Lower lobe of right lung (tissue), 2 donors: ENCODE measurements at places on chromosomes 7 and 10. TPM values are rescaled to one million over a fixed set of nuclear protein-coding genes. Genes with fewer than 3 reads are reported as not detected.

Gene MYL10
- total RNA-seq, result not detected

Gene ECHDC3
- 29.5 TPM for total RNA-seq

Gene SPDYE2
- total RNA-seq, result not detected

Gene ASB13
- 27.6 TPM for total RNA-seq

Gene TRPV5
- not detected for total RNA-seq

Gene SLK
- total RNA-seq, result 45.5 TPM

Gene OR2F1
- not detected for total RNA-seq

Gene CALML5
- total RNA-seq, result not detected

Gene TUBAL3
- not detected for total RNA-seq

Gene CLDN3
- 12.8 TPM for total RNA-seq

Gene LRRD1
- not detected for total RNA-seq

Gene KCNH2
- total RNA-seq, result 2.4 TPM

Gene ACSM6
- total RNA-seq, result not detected

Gene DPYSL4
- total RNA-seq, result 2.1 TPM

Gene TSPAN12
- 43.6 TPM for total RNA-seq

GRCh38 chr7:151707757-151708156, 169.2 kb downstream of the PRKAG2 start:
- no peak for DNase-seq

DNA sequence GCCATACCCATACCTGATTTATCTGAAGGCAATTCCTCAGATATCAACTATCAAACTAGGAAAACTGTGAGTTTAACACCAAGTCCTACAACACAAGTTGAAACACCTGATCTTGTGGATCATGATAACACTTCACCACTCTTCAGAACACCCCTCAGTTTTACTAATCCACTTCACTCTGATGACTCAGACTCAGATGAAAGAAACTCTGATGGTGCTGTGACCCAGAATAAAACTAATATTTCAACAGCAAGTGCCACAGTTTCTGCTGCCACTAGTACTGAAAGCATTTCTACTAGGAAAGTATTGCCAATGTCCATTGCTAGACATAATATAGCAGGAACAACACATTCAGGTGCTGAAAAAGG, 69.0 kb upstream of the RSBN1L start:
- DNase-seq, result no peak

GRCh38 chr7:31061185-31061584, 9.1 kb downstream of the ADCYAP1R1 start:
- DNase-seq, result no peak

GRCh38 chr7:450741-451140, 68.9 kb downstream of the PDGFA start:
- DNase-seq, result peak; percentile 39

DNA sequence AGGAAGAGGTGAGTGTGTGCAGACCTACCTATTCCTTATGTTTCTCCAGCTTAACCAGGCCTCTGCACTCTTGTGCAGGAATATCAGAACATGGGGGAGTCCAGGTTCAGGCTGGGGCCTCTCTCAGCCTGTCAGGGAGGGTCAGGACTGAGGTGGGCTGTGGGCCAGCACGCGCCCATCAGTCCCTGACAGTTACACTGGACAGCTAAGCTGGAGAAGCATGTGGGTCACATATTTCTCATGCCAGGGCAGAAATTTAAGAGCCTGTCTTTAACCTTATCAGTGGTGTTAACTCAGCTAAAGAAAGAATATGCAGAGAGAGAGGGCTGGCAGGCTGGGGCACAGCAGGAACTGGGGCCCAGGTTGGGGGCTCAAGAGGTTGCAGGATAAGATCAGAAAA, 8.7 kb upstream of the POLD2 start:
- DNase-seq, result no peak

DNA sequence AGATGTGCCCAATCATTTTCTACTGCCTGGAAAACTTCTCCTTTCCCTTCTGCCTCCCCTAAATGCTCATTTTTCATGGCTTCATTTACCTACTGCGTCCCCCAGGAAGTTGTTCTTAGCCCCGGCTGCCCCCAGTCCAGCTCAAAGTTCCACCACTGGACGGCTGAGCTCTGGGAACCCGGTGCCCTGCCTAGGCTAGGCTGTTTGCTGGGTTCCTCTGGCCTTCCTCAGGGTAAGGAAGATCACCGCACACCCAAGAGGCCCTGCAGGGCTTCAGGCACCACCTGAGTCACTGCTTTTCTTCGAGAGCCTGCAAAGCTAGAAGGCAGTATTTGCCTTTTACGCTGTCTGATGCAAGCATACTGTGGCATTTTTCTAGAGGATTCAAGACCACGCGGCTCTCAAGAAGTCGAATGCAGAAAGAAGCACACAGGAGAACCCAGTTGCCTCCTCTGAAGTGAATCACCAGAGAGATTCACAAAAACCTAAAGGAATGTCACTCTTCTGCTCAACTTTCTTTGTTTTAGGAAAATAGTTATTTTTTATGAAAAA, 46.7 kb upstream of the ZMIZ1 start:
- peak; percentile 26 for DNase-seq

DNA sequence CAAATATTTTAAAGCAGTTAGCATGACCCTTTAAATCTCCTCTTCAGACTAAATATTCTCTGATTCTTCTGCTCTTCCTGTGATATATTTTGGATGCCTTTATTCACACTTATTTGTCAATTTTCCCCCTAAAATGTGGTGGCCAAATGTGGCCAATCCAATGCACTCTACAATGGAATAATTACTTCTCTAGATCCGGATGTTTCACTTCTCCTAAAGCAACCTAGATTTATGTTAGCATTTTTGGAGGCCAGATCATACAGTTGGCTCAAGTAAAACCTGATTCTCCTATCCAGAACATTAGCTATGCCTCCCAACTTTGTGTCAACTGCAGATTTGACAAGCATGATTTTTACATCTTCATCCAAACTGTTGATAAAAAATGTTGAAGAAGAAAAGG, 153.7 kb downstream of the CREB5 start:
- DNase-seq, result no peak

- DNase-seq, result no peak
Observed at GRCh38 chr10:88983939-88984338, 6.7 kb upstream of the FAS start.

DNA sequence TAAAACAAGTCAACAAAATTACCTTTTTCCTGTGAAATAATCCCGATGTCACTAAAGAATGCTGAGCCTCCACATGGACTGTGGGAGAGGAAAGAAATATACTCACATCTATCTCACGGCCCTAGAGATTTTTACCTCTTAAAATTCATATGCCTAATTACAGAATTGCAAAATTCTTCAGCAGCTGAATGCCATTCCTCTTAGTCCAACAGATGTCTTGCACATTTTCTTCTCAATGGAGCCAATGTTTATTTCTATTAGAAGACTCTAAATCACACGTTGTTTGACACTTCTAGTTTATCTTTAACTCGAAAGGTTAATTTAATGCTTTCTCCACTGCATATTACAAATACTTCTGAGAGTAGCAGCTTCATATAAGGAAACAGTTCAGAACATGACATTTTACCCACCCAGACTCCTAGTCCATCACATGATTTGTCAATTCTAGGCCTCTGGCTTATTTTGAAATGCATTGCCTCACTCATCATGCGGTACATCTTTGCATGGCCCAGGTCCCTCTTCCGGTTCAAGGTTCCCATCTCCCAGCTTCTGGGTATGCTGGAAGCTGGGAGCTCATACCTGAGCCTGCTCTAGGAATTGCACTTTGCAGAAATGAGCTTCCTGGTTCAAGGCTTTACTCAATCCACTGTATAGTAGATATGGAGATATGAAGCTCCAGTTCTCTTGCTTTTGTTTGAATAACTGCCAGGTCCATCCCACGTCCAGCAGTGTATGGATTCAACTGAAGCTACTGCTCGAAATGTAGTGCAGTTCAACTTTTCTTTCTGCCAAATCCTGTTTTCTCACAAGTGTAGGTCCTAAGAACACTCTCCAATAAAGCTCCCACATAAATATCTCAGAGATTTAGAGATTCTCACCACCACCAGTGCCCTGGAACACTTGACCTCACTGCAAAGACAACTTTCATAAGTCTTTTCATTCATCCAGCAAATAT, 306.2 kb downstream of the GPR37 start:
- DNase-seq, result no peak

GRCh38 chr7:92987095-92987494, 130.7 kb downstream of the SAMD9 start:
- DNase-seq, result no peak

DNA sequence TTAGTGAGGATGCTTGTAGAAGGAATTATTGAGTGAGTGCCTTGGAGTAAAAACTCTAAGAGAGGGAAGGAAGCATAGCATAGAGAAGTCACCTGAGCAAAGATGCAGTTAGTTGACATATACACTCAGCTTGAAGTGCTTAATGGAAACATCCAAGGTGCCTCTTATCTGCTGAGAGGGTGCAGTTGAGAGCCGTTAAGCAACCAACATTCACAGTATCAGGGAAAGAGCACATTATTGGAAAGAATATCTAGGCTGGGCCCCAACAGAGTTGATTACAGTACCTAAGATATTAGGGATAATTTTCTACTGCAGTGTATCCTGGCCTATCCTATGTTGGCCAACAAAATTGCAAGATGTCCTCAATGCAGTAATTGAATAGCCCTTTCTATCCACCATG, 302.0 kb downstream of the ETV1 start:
- no peak for DNase-seq

DNA sequence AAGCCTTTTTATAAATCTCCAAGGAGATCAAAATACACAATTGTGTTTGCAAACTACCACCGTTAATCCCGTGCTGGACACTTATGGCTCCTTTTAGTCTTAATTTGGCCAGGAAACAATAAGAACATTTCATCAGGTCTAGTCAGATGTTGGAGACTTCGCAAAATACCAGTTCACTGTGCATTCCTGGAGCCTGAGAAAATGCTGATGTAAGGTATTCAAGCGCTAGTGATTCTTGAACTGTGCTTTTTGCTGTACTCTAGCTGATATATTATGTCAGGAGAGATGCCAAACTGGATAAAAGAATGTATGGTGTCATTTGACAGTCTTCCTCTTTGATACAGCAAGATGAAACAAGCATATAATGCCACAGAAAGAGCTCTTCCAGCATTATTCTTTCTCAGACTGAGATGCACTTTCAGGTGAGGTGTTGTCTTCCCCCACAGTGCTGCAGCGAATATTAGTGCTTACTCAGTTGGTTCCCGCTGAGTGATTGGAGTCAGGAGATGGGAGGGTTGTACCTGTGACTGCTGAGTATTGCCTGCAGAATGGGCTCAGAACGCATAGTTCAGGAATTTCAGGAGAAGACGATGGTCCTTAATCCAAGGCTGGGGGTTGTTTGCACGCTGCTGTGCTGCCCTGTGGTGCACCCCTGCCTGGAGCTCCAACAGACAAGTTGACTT, 59.2 kb downstream of the OGDH start:
- DNase-seq, result no peak

GRCh38 chr10:14399641-14400040, 68.9 kb upstream of the FRMD4A start:
- DNase-seq, result no peak

DNA sequence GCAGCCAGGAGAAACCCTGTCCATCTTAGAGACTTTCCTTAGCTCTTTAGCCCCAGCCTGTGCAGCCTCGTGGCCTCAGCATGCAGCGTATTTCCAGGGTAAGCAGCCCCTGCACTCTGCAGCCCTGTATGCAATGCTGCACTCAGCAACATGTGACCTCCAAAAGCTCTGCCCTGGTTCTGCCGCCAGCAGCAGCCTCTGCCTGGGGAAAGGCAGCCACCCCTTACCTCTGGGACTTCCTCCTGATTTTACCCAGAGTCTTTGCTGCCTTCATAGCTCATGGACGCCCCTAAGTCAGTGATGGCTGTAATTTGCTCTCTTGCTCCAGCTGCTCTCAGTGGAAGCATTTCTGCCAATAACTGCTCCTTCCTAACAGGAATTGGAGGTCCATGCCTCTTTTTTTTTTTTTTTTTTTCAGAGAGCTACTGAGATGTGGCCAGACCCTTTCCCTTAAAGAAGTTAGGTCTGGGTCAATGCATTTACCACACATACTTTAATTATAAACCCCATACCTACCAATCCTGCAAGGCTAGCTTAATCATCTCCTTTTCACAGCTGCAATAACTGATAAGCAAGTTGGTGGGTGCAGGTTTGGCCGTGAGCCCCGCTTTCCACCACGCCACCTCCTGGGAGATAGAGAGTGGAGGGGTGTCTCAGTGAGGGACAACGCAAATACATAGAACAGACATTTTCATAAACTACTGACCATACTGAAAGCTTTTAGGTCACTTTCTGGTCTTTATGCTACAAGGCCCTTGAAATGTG, 71.7 kb downstream of the RAMP3 start:
- DNase-seq, result no peak

DNA sequence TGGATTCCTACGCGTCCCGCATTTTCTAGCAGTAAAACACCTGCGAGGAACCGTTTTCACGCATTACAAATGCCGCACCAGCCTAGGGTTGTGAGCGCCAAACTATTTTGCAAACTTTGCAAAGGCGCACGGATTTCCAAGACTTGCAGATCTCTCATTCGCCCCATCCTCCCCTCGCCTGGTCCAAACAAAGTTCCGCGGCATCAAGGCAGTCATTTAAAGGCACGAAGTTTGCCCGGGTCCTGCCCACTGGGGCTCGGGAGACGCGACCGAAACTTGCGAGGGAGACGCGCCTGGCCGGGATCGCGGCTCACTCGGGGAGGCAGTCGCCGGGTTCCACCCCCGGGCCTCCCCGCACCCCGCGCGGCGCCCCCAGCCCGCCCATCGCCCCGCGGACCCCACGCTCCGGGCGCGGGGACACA, 613 bp downstream of the USP6NL start:
- DNase-seq, result peak; percentile 51

- DNase-seq, result peak; percentile 77
Observed at GRCh38 chr10:42988517-42989395, 88.1 kb upstream of the RET start.

GRCh38 chr7:4472728-4473127, 209.4 kb upstream of the FOXK1 start:
- no peak for DNase-seq

DNA sequence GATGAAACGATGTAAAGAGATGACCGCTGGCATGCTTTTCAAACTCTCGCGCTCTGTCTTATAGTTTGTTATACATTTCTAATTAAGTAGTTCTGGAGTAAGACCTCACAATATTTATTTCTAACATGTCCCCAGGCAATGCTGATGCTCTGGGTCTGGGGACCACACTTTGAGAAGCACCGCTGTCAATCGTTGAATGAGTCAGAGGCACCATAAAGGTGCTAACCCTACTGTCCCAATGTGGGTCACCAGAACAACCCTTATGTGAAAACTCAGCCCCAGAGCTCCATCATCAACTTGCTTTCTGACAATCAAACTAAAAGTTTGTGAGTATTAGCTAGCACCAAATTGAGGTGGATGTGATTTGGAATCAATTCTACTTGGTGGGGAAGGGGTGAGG, 284.1 kb upstream of the PRKCQ start:
- DNase-seq, result no peak

GRCh38 chr7:38245409-38245977, 27.9 kb downstream of the TARP start:
- no peak for DNase-seq

GRCh38 chr7:28533267-28533666, 120.9 kb downstream of the CREB5 start:
- DNase-seq, result no peak

GRCh38 chr7:141221007-141221612, 147.2 kb downstream of the TMEM178B start:
- no peak for DNase-seq

GRCh38 chr7:44373418-44373740, 48.0 kb upstream of the CAMK2B start:
- no peak for DNase-seq
